Karpas-422 (cell line): ENCODE measurements at places on chromosomes 13 and 19. TPM values are rescaled to one million over a fixed set of nuclear protein-coding genes. Genes with fewer than 3 reads are reported as not detected.

- no peak overlapping the region for H3K4me3 ChIP-seq
- H3K27me3 ChIP-seq, result no peaks in the 10 kb centered on the region
- DNase-seq, result no peak
Observed at GRCh38 chr13:101706651-101707050, 254.2 kb downstream of the ITGBL1 start.

GRCh38 chr13:83752141-83752540 is 130.1 kb downstream of the SLITRK1 start:
- no peaks in the 10 kb centered on the region for H3K4me1 ChIP-seq
- H3K27ac ChIP-seq, result no peak overlapping the region
- H3K36me3 ChIP-seq, result no peaks in the 10 kb centered on the region
- H3K27me3 ChIP-seq, result no peaks in the 10 kb centered on the region
- H3K4me3 ChIP-seq, result no peak overlapping the region

DNA sequence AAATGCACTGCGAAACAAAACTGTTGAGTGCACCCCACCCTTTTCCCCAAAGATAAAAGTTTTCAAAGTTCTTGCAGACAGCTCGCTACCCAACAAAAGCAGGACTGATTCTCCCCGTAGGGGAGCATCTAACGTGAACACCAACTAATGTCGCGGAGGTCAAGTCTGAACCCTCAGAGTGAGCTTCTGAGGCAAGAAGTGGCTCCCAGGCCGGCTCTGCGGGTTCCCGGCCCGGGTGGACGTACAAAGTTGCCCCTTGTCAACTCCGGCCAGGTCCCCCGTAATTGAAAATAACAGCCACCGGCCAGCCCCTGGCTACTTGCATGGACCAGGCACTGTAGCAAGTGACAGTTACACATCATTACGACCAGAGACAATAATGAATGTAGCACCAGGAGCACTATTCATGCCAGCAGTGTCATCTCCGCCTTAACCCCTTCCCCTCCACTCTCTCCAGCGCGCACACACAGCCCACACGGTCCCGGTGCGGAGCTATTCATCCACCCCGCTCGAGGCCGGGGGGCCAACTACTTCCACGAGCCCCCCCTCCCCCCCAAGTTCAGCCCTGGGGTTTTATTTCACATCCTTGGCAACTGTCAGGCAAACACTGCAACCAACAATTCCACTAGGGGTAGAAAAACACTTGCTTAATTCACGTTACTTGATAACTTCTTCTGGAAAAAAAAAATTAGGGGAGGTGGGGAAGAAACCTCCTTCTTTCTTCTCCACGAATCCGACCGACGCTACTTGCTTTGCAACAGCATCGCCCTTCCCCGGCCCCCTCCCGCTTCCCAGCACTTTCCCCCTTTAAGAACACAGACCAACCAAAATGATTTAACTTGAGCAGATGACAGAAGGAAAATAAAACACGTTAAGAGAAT is 1.2 kb downstream of the KLF12 start:
- peak; percentile 81 for DNase-seq
- no peaks in the 10 kb centered on the region for H3K36me3 ChIP-seq
- peaks cover 54% of the 10 kb centered on the region for H3K4me1 ChIP-seq
- H3K27me3 ChIP-seq, result no peaks in the 10 kb centered on the region

DNA sequence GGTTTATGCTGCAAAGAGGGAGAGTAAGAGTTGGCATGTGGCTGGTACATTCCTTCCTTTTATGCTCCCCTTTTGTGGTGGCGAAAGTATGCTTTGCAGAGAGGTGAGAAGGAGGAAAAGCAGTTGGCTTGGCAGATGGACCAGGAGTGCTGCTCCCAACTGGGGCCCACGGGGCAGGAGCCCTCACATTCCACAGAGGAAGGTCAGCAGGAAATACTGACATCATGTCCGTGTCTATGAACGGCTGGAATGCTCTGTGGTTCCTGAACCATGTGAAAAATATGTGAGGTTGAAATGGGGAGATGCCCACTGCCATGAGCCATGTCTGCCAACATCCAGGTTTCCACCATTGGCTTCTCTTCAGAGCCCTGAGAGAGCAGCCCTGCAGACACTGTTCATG is 33.3 kb upstream of the GAS6 start:
- no peak overlapping the region for H3K27ac ChIP-seq
- no peaks in the 10 kb centered on the region for H3K4me1 ChIP-seq
- DNase-seq, result no peak
- H3K4me3 ChIP-seq, result no peak overlapping the region
- H3K27me3 ChIP-seq, result no peaks in the 10 kb centered on the region

GRCh38 chr19:49718991-49719390 is 28.1 kb downstream of the CPT1C start:
- no peak for DNase-seq
- peaks cover 3% of the 10 kb centered on the region; the same call in 1 of the 2 replicates for H3K36me3 ChIP-seq
- H3K4me3 ChIP-seq, result no peak overlapping the region
- H3K27me3 ChIP-seq, result no peaks in the 10 kb centered on the region
- H3K27ac ChIP-seq, result no peak overlapping the region

POGLUT2 gene
- total RNA-seq, result not detected in 2 replicates

BICRA gene
- total RNA-seq, result 1.0 and 1.8 TPM in 2 replicates

SLC10A2 gene
- total RNA-seq, result not detected in 2 replicates

TTYH1 gene
- not detected in 2 replicates for total RNA-seq

GATAD2A gene
- total RNA-seq, result 38.4 and 63.4 TPM in 2 replicates
